ENCODE measurements at places on chromosomes 2 and 18. TPM values are rescaled to one million over a fixed set of nuclear protein-coding genes. Genes with fewer than 3 reads are reported as not detected.

The NAPG gene
- total RNA-seq = 37.4 TPM

The LRRC30 gene
- not detected for total RNA-seq

The MSTN gene
- total RNA-seq = not detected

The GAREM2 gene
- total RNA-seq = 6.1 TPM

The SP9 gene
- total RNA-seq = not detected

The CNDP1 gene
- not detected for total RNA-seq

The REG1A gene
- total RNA-seq = not detected

The CDK5R2 gene
- not detected for total RNA-seq

The SEMA4C gene
- 20.6 TPM for total RNA-seq

The SFTPB gene
- not detected for total RNA-seq

The ONECUT2 gene
- total RNA-seq = not detected

The GBX2 gene
- total RNA-seq = not detected

The TMBIM1 gene
- total RNA-seq = 70.5 TPM

The ZSWIM2 gene
- not detected for total RNA-seq

The IL1RL1 gene
- total RNA-seq = 4.8 TPM

The PROM2 gene
- 0.37 TPM for total RNA-seq

The ATP6V1C2 gene
- 0.05 TPM for total RNA-seq

The UPP2 gene
- total RNA-seq = not detected

The CD207 gene
- not detected for total RNA-seq

The SUCLG1 gene
- total RNA-seq = 66.6 TPM

The GEN1 gene
- total RNA-seq = 28.1 TPM

The ABCA12 gene
- not detected for total RNA-seq

The CNGA3 gene
- not detected for total RNA-seq

The NXPH2 gene
- not detected for total RNA-seq

The TYW5 gene
- 13.9 TPM for total RNA-seq

The DYNAP gene
- not detected for total RNA-seq

The CLHC1 gene
- total RNA-seq = 9.0 TPM

The NEU2 gene
- not detected for total RNA-seq

The GPR39 gene
- not detected for total RNA-seq

The TEKT4 gene
- 0.27 TPM for total RNA-seq

The TLK1 gene
- total RNA-seq = 112 TPM

The DSG4 gene
- not detected for total RNA-seq

The BOLL gene
- total RNA-seq = 0.51 TPM

The AP1S3 gene
- total RNA-seq = 11.9 TPM

The CFAP65 gene
- total RNA-seq = not detected

The PELI1 gene
- 47.1 TPM for total RNA-seq

The AQP12A gene
- total RNA-seq = not detected

The RBM44 gene
- 1.1 TPM for total RNA-seq

The RHBDD1 gene
- 48.0 TPM for total RNA-seq

The FAP gene
- total RNA-seq = not detected

The CRIM1 gene
- 15.3 TPM for total RNA-seq

The NOSTRIN gene
- total RNA-seq = not detected

The HDHD2 gene
- 36.8 TPM for total RNA-seq

The LYG2 gene
- total RNA-seq = not detected

The ANKRD44 gene
- 153 TPM for total RNA-seq

The HTR2B gene
- not detected for total RNA-seq

The WDR75 gene
- 112 TPM for total RNA-seq

The POMC gene
- 5.9 TPM for total RNA-seq

The MARCO gene
- total RNA-seq = not detected

The LCT gene
- 0.41 TPM for total RNA-seq

The SCN2A gene
- total RNA-seq = not detected

The CHRND gene
- not detected for total RNA-seq

All from activated T-helper 1 cell treated with anti-CD3 and anti-CD28 coated beads, Interleukin-12 subunit alpha, Interleukin-12 subunit beta, Interleukin-2, Interleukin-4 antibody, amounts not matched to agents 30 ng/mL and 10 ng/mL and 1 ng/mL, durations not matched to agents 14 hours and 24 hours and 36 hours (primary cell).